M059J (cell line): ENCODE measurements at places on chromosomes 1 and 21.
A peak's percentile ranks its signal among the peaks of the same experiment; 100 is the strongest.

- DNase-seq = peak; percentile 57
These were observed 15.1 kb upstream of the MAB21L3 start for GRCh38 chr1:116096013-116096618.

GRCh38 chr1:112540226-112540794 is 31.5 kb downstream of the WNT2B start:
- peak; percentile 31 for DNase-seq

DNA sequence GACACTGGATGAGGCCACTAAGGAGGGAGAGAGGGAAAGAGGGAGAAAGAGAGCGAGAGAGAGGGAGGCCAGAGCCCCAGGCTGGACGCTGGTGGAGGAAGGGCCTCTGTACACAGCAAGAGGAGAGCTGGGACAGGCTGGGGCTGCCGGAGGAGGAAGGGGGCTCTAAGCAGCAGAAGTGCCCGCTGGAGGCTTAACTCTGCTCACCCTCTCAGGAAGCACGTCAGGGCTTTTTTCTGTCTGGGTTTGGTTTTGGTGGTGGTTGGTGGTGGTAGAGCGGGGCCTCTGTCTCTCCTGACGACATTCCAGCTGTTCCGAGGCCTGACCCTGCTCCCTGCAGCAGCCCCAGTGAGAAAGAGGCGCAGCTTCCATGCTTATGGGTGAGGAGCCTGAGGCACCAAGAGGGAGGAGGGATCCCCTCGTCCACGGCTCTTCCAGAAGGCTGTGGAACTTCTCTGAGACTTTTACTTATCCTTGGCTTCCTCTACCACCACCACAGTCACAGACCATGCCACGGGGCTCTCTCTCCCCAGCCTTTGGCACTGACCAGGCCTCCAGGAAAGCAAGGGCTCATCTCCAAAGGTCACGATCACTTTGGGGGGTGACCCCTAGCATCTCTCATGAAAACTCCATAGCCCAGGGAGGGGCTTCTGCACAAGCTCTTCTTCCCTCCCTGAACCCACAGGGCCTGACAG is 136.4 kb upstream of the VAMP3 start:
- DNase-seq = no peak

DNA sequence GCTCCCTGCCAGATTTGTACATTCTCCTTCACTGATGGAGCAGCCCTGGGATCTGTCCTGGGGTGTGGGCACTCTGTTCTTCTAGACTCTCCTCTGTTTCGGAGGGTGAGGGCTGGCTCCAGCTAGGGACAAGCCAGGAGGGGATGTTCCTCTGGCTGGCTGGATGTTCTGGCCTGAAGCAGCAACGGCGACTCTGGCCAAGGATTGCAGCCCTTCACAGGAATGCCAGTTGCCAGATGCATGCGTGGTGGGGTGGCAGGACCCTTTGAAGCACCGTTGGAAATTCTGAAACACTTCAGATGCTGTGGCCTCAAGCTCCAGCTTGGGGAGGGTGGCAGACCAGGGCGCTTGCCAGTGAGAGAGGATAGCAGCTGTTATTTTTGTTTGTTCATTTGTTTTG is 210.9 kb downstream of the TRABD2B start:
- DNase-seq = no peak

- DNase-seq = no peak
These were observed at the start of gene HSD11B1 for GRCh38 chr1:209704584-209704983. Gene HSD11B1, plus strand, starts transcription at chr1:209704846. Its CDS starts 97 bp downstream, at chr1:209704943.

DNA sequence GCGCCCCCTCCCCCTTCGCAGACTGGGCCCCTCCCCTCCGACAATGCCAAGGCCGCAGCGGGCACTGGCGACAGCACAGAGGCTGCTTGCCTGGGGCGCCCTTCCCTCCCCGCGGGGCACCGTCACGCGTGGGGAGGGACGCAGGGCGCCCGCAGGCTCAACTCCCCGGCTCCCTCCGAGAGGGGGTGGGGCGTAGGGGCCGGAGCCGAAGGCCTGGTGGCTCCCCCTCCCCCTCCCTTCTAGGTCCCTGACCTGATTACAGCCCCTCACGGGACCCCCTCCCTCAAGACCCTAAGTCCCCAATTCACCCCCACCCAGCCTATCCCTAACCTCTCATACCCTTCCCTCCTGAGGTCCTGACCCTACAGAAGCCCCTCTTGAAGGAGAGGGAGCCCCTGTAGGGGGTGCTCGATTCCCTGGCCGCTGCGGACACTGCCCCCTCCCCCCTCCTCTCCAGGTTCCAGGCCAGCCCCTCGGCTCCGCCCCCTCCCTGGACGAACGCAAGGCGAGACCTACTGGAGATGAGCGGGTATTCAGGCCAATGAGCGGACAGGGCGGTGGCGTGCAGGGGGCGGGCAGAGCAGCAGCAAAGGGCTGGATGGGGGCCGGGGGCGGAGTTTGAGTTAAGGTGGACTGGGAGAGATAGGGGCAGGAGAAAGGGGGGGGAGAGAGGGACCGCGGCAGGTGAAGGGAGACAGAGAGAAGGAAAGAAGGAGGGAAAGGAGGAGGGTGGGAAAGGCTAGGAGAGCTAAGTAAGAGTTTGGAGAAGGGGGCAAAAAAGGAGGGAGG is 733 bp upstream of the ZBTB7B start:
- DNase-seq = peak; percentile 99

DNA sequence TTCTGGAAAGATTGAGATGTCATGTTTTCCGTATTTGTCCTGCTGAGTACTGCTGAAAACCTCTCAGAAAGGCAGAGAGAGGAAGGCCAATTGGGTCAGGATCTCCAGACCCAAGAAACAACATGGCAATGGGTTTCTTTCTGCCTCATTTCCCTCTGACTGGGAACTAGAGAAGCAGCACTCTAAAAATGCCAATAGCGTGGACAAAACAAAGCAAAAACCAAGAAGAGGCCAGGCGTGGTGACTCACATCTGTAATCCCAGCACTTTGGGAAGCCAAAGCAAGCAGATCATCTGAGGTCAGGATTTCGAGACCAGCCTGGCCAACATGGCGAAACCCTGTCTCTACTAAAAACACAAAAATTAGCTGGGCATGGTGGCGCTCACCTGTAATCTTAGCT is 18.3 kb downstream of the TNFRSF9 start:
- DNase-seq = peak; percentile 83

GRCh38 chr21:43917515-43918384 is 52.7 kb downstream of the AGPAT3 start:
- DNase-seq = no peak

DNA sequence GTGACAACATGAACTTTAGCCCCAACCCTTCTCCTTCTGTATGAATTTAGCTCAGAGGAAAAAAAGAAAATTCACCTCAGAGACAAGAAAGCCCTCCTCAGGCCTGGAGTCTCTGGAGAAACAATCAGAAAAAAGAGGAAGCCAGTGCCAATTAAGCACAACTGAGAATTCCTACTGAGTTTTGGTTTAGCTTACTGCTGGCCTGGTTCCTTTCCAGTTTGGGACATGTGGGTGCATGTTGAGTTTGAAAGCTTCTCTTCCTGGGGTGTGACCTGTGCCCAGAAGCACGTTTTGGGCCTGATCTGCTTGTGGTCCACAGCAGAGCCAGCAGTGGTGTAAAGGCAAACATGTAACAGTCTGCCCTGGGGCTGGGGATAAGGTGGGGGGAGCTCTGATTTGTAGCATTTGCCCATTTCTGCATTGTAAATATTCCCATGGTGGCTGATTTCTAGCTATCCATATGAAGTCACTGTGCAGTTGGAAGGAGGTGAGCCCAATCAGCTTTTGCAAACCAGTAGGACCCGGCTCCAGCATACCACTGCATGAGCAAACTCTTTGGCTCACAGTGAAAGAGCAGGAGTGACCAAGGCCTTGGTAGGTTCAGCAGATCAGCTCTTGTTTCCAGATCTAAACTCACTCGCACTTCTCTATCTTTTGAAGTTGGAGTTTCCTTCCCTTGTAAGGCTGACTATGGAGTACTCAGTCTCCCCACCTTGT is 4.7 kb upstream of the THEM5 start:
- no peak for DNase-seq

DNA sequence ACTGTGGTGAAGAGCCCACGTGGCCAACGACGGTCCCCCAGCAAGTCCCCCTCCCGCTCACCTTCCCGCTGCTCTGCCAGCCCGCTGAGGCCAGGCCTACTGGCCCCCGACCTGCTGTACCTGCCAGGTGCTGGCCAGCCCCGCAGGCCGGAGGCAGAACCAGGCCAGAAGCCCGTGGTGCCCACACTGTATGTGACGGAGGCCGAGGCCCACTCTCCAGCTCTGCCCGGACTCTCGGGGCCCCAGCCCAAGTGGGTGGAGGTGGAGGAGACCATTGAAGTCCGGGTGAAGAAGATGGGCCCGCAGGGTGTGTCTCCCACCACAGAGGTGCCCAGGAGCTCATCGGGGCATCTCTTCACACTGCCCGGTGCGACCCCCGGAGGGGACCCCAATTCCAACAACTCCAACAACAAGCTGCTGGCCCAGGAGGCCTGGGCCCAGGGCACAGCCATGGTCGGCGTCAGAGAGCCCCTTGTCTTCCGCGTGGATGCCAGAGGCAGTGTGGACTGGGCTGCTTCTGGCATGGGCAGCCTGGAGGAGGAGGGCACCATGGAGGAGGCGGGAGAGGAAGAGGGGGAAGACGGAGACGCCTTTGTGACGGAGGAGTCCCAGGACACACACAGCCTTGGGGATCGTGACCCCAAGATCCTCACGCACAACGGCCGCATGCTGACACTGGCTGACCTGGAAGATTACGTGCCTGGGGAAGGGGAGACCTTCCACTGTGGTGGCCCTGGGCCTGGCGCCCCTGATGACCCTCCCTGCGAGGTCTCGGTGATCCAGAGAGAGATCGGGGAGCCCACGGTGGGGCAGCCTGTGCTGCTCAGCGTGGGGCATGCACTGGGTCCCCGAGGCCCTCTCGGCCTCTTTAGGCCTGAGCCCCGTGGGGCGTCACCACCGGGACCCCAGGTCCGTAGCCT is 46.8 kb downstream of the TRIM11 start:
- DNase-seq = no peak

GRCh38 chr1:201381130-201381529 is 3.6 kb upstream of the TNNT2 start:
- DNase-seq = no peak

- no peak for DNase-seq
These were observed 23.4 kb downstream of the SLAMF6 start for GRCh38 chr1:160499631-160500030.

DNA sequence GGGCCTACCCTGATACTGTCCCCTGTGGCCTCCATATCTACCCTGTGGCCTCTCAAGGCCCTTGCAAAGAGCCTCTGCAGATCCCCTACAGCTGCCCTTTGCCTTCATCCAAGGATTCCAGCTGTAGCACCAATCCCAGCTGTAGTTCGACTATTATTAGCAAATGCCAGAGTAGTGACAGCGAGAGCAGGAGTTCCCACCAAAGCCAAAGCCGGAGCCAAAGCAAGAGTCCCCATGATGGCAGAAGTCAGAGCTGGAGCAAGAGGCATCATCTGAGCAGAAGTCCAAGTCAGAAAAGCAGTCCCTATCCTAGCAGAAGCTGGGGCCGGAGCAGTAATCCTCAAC is 2.7 kb downstream of the NSUN4 start:
- DNase-seq = no peak
